Erythroblast (primary cell): ENCODE measurements at places on chromosomes 16 and 17.
A peak's percentile ranks its signal among the peaks of the same experiment; 100 is the strongest.

DNA sequence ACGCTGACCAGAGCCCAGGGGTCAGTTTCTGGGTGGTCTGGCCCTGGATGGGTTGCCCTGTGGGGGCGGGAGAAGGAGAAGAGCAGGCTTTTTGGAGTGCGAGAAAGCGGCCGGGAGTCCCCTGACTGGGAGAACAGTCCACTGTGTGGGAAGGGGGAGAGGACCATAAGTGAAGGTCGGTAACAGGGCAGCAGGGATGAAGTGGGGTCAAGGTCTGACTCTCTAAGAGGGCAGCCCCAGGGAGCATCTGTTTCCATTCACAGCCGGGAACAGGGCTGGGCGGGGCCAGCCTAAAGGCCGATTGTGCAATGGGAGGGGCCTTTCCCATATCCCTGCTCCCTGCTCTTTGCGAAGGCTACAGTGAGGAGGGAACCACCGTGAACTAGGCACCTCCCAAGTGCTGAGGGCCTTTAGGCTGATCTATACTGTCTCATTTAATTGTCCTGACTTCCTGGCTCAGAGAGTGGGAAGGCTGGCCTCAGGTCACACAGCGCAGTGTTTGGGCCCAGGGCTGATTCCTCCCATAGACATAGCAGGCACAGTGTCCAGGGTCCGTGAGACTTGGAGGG lies 10.4 kb upstream of the WFDC1 start:
- DNase-seq, result no peak

DNA sequence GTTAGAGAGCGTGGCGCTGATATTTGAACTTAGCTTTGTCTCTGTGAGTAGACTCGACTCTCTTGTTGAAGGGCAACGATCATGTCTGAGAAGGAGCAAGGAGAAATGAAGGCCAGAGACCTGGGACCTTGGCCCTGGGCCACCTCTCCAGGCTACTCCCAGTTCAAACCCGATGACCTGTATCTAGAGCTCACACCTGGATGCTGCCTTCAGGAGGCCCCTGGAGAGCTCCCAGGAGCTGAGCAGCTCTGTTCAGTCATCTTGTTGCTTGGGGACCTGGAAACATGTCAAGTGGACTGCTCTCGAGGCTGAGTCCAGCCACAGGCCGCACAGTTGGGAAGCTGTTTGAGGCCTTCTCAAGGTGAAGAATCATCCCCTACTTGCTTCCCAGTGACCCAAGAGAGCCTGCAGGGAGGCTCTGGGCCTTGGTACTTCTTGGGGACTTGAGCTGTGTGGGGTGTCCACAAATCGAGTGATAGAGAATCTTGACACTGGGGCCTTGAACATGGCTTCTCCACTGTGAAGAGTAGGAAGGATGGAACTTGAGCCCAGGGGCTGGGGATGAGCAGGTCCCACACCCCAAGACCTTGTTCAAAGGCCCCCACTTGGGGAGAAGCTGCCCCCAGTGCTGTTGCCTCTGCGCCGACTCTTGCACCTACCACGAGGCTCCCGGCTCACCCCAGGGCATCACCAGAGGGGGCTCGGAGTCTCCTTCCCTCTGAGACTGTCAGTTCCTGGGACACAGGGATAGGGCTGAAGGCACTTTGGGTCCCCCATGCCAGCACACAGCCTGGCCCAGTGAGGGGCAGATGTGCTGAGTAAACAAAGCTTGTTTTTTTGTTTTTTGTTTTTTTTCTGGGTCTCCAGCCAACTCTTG lies 112.1 kb downstream of the IRX5 start:
- no peak for DNase-seq

DNA sequence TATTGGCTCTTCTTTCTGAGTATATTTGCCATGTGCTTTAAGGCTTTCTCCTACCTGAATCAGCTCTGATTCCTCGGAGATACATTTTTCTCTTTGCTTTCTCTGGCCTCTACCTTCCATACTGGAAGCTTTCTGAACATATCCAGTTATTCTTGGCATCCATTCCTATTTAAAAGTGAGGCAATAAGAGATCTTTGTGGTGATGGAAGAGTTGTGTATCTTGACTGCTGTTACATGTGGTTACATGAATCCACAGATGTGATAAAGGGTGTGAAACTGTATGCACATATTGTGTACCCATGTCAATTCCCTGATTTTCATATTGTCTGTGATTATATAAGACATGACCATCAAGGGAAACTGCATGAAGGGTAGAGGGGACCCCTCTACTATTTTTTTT lies 24.4 kb downstream of the UBE2O start:
- no peak for DNase-seq

DNA sequence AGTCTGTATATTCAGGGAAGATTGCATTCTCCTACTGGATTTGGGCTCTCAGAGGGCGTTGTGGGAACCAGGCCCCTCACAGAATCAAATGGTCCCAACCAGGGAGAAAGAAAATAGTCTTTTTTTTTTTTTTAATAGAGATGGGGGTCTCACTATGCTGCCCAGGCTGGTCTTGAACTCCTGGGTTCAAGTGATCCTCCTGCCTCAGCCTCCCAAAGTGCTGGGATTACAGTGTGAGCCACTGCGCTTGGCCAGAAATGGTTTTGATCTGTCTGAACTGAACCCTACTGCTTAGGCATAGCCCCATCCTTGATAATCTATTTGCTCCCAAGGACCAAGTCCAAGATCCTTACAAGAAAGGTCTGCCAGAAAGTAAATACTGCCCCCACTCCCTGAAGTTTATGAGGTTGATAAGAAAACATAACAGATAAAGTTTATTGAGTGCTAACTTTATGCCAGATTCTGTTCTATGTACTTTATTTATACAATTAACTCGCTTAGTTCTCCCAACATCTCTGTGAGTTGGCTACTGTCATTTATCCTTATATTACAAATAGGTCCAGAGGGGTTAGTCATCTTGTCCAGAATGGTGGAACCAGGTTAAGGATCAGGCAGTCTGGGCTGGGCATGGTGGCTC lies 13.5 kb downstream of the G6PC1 start:
- no peak for DNase-seq

- DNase-seq, result peak; percentile 78
Observed at GRCh38 chr16:47143677-47144558, at the start of gene NETO2. TSS of gene NETO2 (minus strand) at chr16:47143945. CDS start at chr16:47143612, 333 bp downstream.

DNA sequence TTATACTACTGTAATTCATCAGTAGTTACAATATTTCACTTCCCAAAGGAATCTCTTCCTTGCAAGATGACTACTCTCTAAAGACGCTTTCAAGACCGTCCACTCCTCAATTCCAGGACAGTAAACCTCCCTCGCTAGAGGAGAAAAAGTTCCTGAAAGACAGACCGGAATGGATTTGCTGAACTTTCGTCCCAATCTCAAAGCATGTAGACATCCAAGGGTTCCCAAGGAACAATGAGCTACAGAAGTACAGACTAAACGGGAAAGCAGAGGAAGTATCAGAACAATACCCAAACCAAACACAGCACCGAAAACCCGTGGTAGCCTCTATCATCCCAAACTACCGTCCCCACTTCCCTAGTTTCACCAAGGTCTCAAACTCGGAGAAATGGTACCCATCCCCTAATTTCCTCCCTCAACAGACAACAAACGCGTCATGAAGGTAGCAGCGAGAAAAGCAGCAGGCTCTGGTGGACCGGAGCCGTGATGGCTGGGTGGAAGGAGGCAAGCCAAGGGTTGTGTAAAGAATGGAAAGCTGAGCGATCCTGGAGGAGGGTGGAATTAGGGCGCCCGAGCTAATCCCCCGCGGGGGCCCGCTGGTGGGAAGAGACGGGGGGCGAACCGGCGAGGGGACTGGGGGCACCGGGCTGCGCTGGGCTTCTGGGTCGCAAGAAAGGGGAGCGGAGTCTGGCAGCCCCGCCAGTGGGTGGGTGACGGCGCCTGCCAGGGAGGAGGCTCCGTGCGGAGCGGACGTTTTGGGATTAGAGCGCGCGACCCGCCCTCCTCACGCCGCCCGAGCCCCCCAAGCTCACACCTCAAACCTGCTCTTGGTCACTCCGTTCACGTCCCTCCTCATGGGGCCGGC lies 647 bp downstream of the FBXL20 start:
- no peak for DNase-seq

GRCh38 chr16:87963400-87963799 lies 12.2 kb downstream of the BANP start:
- no peak for DNase-seq

- no peak for DNase-seq
Observed at GRCh38 chr17:82831818-82832200, 8.0 kb downstream of the ZNF750 start.

- no peak for DNase-seq
Observed at GRCh38 chr17:15654886-15655561, 29.1 kb downstream of the TRIM16 start.

DNA sequence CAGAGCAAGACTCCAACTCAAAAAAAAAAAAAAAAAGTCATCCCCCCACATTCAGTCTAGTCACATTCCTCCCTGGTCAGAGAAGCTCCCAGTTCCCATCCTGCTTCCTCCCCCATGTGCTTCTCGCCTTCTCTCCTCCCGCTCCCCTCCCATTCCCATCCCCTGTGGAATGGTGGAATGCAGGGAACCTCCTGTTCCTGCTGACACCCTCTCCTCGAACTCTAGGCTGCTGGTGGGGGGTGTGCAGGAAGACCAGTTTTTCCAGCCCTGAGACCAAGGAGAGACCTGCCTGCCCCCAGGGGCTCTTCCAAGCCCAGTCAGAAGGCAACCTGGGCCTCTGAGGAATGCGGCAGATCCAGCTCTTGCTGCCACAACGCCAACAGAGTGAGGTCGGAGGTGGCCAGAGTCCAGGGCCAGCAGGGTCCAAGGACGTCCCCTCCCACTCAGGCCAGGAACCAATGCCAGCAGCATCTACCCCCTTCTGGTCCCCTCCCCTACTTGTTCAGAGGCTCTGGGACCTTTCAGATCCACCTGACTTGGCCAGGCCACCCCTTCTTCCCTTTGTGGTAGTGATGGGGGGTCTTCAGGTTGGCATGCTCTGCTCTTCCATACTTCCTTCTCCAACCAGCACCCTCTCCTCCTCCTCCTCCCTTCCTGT lies 39.3 kb upstream of the TAC4 start:
- no peak for DNase-seq
